Stimulated activated CD8-positive, alpha-beta memory T cell treated with anti-CD3 and anti-CD28 coated beads, Interleukin-7, amount 100 ng/mL, for 1 hour (primary cell): ENCODE measurements at places on chromosomes 7 and 10.

- no peak for DNase-seq
These were observed 26.0 kb upstream of the ATXN7L1 start for GRCh38 chr7:105902325-105902911.

GRCh38 chr10:6269432-6269831 is 66.7 kb downstream of the PFKFB3 start:
- DNase-seq, result no peak

GRCh38 chr7:26379711-26380110 is 88.0 kb downstream of the SNX10 start:
- no peak for DNase-seq

DNA sequence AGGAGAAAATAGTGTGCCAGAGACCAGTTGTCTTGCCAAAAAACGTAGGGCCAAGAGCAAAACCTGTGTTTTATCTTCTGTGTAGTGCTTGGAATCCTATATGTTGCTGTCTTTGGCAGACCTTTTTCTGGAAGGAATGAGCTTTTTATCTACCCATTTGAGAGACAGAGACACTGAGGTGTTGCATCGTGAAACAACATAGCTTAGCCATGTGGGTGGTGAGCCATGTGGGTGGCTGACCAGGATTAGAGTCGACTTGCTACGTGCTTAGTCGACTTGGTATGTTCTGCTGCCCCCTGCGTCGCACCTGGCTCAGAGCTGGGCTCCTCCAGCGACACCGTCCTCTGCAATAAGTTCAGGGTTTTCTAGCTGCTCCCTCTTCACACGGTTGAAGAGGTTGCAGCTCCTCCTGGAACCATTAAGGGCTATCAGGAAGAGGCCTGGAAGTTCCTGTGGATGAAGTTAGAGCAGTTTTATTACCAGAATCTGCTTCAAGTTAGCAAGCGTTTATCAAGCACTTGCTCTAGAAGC is 175.8 kb downstream of the SH2D4B start:
- no peak for DNase-seq

DNA sequence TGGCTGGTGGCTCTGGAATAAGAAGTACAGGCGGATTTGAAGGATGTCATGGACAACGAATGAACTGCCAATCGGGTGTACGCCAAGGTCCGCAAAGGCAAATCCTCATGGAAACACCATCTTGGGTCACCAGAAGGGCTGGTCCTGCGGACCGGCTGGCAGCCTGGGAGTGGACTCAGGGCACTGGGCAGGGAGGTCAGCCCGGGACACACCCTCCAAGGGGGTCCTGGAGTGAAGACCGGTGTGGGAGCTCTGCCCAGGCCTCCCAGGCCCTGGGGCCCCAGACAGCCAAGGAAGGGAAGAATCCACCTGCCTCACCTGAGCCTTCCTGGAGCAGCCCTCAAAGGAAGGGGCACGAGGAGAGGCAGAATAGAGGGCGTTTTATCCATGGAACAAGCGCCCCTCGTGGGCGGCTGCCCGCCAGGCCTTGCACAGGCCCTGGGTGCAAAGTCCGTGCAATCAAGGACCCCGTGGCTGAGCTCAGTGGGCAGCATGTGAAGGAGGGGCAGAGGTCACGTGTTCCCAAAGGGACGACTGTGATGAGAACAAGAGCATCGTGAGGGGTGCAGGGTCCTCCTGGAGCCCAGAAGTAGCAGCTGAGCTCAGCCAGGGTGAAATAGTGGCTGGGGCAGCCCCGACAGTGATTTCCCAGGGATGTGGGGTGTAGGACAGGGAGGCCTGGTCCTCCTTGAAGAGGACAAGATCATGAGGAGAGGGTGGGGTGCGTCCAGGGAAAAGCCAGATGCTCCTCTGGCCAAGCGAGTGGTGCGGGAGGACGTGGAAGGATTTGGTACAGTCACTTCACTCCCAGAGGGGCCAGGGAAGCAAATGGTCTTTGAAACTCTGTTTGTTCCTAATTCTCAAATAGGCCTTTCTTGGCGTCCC is 105.2 kb downstream of the TCERG1L start:
- DNase-seq, result no peak
